Heart right ventricle (tissue), 16 donors: ENCODE measurements at places on chromosomes 7 and 10. TPM values are rescaled to one million over a fixed set of nuclear protein-coding genes. Genes with fewer than 3 reads are reported as not detected.
A peak's percentile ranks its signal among the peaks of the same experiment; 100 is the strongest.

- peaks cover 33% of the 10 kb centered on the region for H3K4me1 ChIP-seq
- no peak for DNase-seq
- no peak overlapping the region for H3K4me3 ChIP-seq
- no peak overlapping the region for H3K27ac ChIP-seq
- no peaks in the 10 kb centered on the region for H3K36me3 ChIP-seq
Observed at GRCh38 chr7:51279391-51280023, 37.1 kb downstream of the COBL start.

DNA sequence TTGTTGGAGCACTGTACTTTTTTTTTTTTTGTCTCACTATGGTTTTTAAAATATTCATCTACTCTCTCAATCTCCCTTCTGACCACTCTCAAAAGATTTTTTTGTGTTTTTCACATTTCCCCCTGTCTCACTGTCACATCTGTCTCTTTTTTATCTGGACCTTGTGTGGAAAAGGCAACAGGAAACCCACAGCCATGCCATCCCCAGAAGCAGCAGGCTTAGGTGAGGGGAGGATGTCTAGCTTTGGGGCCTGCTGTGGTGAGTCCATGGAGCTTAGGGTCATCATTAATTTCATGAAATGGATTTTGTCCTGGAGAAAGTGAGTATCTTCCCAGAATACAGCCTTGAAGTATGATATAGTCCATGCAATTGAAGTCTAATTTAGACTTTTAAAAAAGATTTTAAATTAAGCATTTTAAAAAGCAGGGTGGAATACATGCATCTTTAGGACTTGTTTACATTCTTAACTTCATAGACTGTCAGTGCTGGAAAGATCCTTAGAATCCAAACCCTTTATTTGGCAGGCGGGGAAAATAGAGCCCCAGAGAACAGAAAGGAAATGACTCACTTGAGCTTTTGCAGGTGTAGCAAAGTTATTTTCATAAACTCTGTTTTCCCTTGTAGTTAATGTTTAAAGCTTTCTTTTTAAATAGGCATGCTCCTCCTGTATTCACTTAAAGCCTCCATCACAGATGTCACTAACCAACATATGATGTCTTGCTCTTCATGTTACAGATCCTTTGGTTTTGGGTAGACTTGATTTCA lies 25.1 kb downstream of the MINDY4 start:
- DNase-seq = no peak
- H3K27me3 ChIP-seq = no peaks in the 10 kb centered on the region
- H3K27ac ChIP-seq = peak overlapping the region; percentile 81
- peaks cover 23% of the 10 kb centered on the region for H3K36me3 ChIP-seq
- H3K4me3 ChIP-seq = no peak overlapping the region
- peaks cover 63% of the 10 kb centered on the region for H3K4me1 ChIP-seq

Gene CDH23
- 3.7 TPM for total RNA-seq

Gene MSMB
- total RNA-seq = not detected

DNA sequence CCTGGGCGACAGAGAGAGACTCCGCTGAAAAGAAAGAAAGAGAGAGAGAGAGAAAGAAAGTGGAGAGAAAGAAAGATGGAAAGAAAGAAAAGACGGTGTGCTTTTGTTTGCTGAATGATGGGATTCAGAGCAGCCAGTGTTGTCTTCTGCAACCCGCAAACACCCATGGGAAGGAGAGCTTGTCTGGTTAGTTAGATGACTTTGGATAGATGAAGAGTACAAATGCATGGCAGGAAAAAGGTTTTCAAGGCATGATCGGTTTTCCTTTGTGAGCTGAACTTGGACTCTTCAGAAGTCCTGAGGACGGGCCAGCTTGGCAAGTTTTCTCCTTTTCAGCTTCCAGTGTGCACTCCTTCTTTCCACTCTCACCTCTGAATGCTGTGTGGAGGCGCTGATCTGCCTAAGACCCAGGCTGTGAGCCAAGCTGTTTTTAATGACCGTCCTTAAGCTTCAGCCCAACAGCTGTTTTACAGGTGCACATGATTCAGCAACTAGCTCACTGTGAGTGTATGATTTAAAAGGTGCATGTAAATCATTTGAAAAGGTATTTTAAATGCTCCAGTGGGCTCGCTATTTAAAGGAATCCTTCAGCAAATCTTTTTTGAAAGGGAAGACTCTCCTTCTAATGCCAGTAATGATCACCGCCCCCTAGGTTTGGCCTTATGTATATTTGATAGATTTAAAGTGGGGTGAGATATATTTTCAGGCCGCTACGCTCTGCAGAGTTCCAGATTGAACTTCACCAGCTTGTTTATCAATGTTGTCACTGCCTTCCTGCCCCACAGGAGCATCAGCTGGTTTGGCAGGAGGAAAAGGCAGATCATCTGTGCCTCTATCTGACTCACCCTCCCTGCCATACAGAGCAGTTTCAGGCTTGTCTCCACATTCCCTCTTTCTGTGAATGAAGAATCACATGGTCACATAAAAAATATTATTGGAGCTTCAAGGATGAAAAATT lies 115.0 kb downstream of the PLXDC2 start:
- H3K4me3 ChIP-seq = no peak overlapping the region
- H3K4me1 ChIP-seq = peaks cover 45% of the 10 kb centered on the region
- no peak for DNase-seq
- no peaks in the 10 kb centered on the region for H3K36me3 ChIP-seq
- H3K27ac ChIP-seq = peak overlapping the region; percentile 81

Gene RBP3
- total RNA-seq = not detected

DNA sequence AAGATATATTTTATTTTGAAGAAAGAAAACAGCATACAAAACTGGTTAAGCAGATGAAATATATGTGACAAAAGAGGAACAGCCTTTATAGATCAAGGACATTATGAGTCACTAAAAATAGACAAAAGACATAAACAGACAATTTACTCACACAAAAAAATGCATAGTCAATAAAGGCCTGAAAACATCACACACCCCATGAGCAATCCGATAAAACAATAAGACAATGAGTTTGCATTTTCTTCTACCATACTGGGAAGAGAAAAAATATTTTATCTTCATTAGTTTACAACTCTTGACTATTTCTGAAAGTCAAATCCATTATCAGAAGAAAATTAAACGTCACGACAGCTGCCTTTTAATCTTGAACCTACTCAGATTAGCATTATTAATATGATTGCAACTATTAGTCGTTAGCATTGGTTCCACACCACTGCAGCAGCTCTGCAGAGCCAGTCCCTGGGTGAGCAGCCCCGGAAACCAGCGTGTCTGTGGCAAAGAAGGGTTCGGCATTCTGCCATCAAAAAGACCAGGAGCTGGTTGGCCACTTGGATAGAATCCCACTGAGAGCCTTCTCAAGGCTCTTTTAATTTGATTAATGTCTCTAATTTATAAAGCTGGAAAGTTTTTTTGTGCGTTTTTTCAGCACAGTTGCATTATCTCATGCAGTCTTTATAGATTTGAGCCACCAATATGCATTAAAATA lies 305.4 kb upstream of the SHH start:
- H3K4me1 ChIP-seq = no peaks in the 10 kb centered on the region
- H3K27me3 ChIP-seq = peaks cover 4% of the 10 kb centered on the region
